ENCODE measurements at places on chromosomes 16 and 17. TPM values are rescaled to one million over a fixed set of nuclear protein-coding genes. Genes with fewer than 3 reads are reported as not detected.

The CCL4L2 gene
- not detected for total RNA-seq

The CHST4 gene
- not detected for total RNA-seq

The OR3A3 gene
- not detected for total RNA-seq

The AIPL1 gene
- not detected for total RNA-seq

The GPRC5C gene
- total RNA-seq, result 210 TPM

The DNAI2 gene
- total RNA-seq, result not detected

The MT1G gene
- not detected for total RNA-seq

The SMIM36 gene
- total RNA-seq, result not detected

The HCRT gene
- not detected for total RNA-seq

The PRSS21 gene
- not detected for total RNA-seq

The ADGRG3 gene
- total RNA-seq, result not detected

The GUCY2D gene
- total RNA-seq, result 0.12 TPM

The MYH8 gene
- not detected for total RNA-seq

The KRT14 gene
- total RNA-seq, result not detected

The FBXO39 gene
- not detected for total RNA-seq

The SLC13A2 gene
- total RNA-seq, result not detected

The HOXB9 gene
- total RNA-seq, result 8.3 TPM

The TMEM238L gene
- not detected for total RNA-seq

The HEATR9 gene
- total RNA-seq, result not detected

The HSD17B2 gene
- 5.2 TPM for total RNA-seq

The HS3ST2 gene
- not detected for total RNA-seq

The ACSM3 gene
- 4.0 TPM for total RNA-seq

The PLD2 gene
- total RNA-seq, result 24.3 TPM

The TEDC2 gene
- total RNA-seq, result 44.9 TPM

The LITAFD gene
- not detected for total RNA-seq

The SEZ6L2 gene
- 23.7 TPM for total RNA-seq

The NT5M gene
- 8.6 TPM for total RNA-seq

The SLC47A1 gene
- 0.15 TPM for total RNA-seq

The NDUFAB1 gene
- 228 TPM for total RNA-seq

The C17orf78 gene
- not detected for total RNA-seq

The OSGIN1 gene
- 9.8 TPM for total RNA-seq
